ENCODE measurements at places on chromosomes 12 and 14.

- DNase-seq, result no peak
These were observed 14.5 kb downstream of the FOXG1 start for GRCh38 chr14:28780843-28781820.

DNA sequence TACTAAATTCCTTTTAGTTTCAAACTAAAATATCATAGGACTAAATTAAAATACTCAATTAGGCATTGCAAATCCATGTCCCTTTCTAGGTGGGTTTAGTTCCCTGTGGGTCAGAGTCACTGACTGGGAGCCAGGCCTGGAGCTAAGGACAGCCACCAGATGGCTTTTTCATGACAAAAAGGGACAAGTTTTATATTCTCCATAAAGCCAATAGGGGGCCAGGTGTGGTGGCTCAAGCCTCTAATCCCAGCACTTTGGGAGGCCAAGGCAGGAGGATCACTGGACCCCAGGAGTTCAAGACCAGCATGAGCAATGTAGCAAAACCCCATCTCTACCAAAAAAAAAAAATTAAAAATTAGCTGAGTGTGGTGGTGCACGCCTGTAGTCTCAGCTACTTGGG lies 35.4 kb upstream of the EIF5 start:
- DNase-seq, result no peak

DNA sequence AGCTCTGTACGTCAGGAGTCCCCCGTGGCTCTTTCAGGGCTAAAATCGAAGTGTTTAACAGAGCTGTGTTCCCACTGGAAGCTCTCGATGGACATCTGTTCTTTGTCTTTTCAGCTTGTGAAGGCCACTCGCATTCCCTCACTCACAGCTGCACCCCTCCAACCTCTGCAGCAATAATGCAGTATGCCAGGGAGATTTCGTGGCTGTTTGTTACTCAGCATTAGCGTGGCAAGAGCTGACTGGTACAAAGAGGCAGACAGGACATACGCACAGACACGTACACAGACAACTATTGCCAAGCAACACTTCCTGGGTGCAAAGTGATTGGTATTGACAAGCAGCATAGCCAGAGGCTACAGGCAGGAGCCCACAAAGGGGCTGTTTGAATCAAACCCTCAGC lies 11.8 kb upstream of the FBXO21 start:
- DNase-seq, result no peak

DNA sequence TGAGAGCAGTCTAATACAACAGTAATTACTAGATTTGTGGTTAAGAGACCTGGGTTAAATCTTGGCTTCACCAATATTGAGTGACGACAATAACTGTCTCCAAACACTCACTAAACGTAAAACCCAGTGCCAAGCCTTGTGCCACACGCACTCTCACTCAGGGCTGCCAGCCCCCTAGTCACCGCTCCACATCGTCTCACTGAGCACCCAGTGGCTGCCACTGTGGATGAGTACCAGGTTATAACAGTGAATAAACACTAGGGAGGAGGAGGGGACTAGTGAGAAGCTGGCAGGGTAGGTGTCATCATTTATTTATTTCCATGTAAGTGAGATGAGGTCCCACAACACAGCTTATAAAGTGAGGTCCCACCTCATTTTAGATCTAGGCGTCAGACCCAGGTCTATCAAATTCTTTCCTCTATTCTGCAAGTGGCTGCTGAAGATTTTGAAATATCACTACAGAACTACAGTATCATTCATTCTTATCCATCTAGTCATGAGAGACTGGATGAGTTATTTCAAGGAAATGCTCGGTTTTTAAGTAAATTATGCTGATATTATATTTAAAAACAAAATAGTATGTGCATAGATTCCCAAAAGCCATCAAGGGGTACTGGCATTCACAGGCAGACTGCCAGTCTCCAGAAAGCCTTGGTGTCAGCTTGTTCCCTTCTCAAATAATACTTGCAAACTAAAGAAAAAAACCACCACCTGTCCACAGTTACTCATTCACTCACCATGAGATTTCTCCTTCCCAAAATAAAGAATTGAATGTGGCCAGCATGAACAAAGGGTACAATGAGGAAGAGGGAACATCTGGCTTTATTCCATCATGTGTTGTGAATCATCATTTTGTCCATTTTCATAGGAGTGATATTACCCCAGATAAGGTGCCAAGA lies 84.0 kb downstream of the PTPN21 start:
- no peak for DNase-seq

GRCh38 chr14:20802341-20803084 lies at the start of gene RNASE1:
Gene RNASE1, minus strand, starts transcription at chr14:20802844. Its CDS starts 776 bp downstream, at chr14:20802068.
- no peak for DNase-seq

DNA sequence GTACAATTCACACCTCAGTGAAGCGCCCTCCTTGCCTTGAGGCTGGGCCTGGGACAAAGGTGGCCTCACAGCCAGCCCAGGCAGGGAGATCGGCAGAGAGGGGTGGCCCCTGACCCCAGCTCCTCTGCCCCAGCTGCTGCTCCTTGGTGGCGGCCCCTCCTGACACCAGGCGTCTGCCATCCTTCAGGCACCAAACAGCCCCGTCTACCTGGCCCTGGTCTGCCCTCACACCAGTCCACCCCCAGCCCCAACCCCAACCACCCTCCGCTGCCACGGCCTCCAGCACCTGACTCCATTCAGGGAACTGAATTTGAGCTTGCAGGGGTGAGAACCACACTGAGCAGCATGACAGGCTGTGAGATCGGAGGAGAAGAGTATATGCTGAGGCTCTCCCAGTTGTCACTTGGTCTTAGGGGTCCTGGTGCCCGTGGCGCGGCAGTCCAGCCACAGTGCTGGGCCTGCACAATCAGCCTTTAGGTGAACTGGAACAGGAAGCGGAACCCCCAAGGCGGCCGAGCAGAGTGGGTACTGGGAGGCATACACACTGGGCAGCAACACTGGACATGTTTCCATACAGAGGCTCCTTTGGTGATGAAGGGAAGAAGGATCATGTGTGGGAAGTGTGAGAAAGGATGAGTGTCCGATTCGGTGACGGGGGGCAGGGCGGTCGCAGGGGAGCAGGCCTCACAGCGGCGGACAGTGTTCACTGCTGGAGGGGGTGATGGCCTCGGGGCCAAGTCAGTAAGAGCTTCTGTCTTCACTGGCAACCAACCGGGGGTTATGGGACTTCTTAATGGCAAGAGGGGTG lies 18.7 kb downstream of the ZFYVE21 start:
- no peak for DNase-seq

DNA sequence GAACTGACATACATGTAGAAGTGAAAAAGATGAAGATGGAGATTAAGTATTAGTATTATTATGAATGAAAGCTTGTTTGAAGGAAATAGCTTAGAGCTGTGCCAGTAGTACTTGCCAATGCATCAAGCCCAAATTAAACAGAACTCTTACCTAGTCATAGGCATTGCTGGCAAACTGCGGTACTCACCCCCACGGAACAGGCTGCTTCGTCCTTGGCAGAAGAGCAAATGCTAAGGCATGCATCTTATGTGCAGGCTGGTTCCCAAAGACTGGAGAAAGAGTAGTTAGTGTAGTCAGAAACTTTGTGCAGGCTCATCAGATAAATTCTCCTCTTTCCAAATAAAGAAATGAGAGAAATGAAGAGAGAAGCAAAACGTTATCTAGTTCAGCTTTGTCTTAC lies 134.8 kb downstream of the CCDC59 start:
- no peak for DNase-seq

DNA sequence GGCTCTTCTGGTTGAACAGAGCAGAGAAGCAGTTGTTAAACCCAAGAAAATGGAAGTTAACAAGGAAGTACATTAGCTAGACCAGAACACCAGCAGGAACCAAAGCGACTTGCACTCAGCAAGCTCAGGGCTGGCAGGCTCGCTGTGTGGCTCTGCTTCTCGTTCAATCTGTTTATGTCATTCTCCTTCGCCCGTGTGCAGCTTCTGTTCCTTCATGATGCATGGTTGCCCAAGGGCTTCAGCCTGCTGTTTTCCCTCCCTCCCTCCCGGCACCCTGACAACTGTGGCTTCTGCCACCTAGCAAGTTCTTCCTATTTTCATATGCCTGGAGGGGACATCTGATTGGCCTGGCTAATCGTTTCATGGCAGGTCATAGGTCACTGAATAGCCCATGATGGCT lies 25.3 kb downstream of the PIGH start:
- no peak for DNase-seq

DNA sequence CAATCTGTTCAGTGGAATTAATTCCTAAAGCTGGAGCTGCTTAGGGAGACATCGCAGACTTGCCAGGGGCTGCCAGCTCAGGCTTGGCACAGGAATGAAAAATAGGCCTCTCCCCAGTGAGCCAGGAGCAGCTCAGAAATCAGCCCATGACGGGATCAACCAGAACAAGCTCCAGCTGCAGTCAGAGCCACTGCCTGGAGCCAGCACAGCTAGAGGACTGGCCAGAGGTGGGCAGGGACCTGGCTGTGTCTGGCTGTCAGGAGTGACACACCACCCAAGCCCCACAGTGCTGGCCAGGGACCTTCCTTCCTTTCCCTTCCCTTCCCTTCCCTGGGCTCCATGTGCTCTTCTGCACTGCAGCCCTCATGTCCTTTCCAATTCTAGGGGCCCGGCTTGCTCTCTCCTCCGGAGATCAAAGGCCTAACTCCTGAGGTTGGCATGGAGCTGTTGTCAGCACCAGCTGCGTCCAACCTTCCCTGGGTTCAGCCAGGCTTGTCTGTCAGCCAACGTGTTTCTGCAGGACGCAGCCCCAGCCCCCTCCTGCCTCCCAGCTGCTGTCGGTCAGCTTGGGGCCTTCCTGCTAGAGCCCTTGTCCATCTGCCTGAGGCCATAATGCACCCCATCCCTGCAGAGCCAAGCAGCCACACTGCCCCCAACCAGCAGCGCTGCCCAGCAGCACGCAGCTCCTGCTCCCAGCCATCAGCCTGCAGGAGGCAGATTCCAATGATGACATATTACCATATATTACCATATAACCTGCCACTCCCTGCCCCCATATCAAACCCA lies 149.3 kb downstream of the CALM1 start:
- DNase-seq, result no peak

DNA sequence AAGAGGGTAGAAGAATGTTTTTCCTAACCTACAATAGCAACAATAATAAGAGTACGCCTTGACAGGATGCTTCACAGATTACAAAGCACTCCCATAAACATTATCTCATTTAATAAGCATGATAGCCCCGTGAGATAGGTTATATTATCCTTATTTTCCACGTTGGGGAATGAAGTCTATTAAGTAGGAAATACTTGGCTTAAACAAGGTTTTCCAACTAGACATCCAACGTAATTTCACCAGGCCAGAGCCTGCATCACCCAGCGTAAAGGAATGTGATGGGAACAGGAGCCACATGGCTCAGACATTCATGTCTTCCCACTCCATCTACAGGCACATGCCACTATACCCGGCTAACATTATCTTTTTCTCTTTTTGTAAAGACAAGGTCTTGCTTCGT lies 223.4 kb upstream of the AMIGO2 start:
- no peak for DNase-seq

- DNase-seq, result no peak
These were observed 117.1 kb downstream of the NAV3 start for GRCh38 chr12:77947746-77948145.

GRCh38 chr12:65296508-65297265 lies 18.2 kb downstream of the MSRB3 start:
- no peak for DNase-seq

- no peak for DNase-seq
These were observed 9.6 kb downstream of the ITPR2 start for GRCh38 chr12:26823390-26823789.

GRCh38 chr14:54564868-54565784 lies 1.8 kb upstream of the SAMD4A start:
- DNase-seq, result peak; percentile 37

DNA sequence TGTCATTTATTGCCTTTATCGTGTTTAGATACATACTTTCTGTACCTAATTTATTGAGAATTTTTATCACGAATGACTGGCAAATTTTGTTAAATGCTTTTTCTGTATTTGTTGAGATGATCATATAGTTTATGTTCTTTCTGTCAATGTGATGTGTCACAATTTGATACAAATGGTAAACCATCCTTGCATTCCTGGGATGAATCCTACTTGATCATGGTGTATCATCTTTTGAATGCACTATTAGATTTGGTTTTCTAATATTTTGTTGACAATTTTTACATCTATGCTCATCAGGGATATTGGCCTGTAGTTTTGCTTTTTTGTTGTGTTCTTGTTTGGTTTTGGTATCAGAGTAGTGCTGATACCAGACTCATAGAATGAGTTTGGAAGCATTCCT lies 185.1 kb downstream of the NUBPL start:
- no peak for DNase-seq

GRCh38 chr12:25698772-25699171 lies 145.7 kb upstream of the LMNTD1 start:
- DNase-seq, result no peak

GRCh38 chr14:100035700-100036099 lies 29.5 kb upstream of the EVL start:
- no peak for DNase-seq

DNA sequence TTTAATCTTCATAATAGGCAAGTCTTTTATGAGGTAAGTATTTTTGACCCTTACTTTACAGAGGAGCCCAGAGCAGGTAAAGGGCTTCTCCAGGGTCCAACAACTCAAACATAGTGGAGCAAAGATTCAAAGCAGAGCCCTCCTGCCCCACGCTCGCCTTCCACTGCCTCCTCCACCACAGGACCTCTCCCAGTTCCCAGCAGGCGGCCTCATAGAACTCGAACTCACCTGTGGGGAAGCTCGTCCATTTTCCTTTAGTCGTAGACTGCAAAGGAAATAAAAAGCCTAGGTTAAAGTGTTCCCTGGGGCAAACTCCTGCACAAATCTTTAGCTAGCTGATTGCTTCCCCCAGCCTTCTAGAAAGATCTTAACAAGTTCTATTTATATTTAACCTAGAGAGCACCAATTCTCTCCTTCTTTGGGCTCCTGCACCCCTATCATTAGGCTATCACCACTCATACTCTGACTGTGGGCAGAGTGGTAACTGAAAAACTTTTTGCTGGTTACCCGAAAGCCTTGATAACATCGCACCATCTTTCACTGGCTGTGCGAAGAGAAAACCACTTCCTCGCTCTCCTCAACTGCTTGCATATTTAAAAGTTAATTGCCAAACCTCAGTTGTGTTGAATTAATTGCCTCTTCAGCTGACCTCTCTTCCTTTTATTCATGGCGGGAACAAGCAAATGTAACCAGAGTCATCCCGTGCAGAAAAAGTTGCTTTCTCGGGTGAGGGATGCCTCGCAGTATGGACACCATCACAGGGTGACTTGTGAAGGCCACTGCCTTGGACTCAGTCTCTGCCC lies 299.6 kb downstream of the DPF3 start:
- DNase-seq, result no peak

- DNase-seq, result no peak
These were observed 391.7 kb downstream of the TMEM117 start for GRCh38 chr12:44227616-44228015.

DNA sequence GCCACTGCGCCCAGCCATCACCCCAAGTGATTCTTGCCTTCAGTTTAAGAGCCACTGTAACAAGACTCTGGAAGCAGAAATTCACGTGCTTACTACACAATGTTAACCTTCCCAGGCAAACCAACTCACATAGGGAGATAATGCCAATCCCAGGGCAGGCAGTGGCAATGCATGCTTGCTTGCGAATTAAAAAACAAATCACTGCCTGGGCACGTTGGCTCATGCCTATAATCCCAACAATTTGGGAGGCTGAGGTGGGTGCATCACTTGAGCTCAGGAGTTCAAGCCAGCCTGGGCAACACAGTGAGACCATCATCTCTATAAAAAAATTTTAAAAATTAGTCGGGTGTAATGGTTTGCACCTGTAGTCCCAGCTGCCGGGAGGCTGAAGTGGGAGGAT lies 37.8 kb upstream of the P2RX4 start:
- DNase-seq, result no peak

GRCh38 chr12:14989790-14990189 lies 16.9 kb downstream of the PDE6H start:
- no peak for DNase-seq

GRCh38 chr14:84272290-84272721 lies 1257.6 kb upstream of the FLRT2 start:
- DNase-seq, result no peak
